DND-41 (cell line): ENCODE measurements at places on chromosomes 5 and 9.

DNA sequence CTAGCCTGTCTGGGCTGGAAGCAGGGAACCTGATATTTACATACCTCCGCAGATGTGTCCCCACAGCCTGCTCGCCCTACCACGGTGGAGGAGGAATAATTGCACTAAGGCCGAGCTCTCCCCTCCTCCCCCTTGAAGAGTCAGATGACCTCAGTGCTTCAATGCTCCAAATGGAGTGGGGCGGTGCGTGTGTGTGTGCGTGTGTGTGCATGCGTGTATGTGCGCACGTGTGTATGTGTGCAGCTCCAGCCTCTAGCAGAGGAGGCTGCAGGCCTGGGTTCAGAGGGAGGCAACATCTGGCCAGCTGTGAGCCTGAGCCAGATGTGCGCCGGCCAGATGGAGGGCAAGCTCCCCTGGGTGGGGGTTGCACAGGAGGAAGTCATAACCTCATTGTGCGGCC lies 90.5 kb downstream of the NRG2 start:
- DNase-seq, result no peak

DNA sequence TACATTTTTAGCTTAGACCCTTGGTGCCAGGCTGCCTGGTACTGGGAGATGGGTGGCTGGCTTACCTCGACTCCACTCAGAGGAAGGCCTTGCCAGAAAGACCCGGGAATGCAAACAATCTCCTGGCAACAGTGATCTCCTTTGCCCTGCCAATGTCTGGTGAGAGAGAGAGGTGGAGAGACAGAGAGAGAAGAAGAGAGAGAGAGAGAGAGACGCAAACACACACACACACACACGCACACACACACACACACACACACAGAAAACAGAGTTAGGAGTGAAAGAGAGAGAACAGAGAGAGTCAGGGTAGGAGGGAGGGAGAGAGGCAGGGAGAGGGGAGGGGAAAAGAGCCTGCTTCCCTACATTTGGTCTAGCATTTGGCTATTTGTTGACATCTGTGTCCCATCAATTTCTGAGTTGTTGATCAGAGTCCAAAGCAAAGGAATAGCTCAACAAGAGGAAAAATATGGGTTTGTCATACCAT lies 181.6 kb upstream of the MAP1B start:
- no peak for DNase-seq

GRCh38 chr5:62093976-62094375 lies 212.0 kb upstream of the KIF2A start:
- no peak for DNase-seq

DNA sequence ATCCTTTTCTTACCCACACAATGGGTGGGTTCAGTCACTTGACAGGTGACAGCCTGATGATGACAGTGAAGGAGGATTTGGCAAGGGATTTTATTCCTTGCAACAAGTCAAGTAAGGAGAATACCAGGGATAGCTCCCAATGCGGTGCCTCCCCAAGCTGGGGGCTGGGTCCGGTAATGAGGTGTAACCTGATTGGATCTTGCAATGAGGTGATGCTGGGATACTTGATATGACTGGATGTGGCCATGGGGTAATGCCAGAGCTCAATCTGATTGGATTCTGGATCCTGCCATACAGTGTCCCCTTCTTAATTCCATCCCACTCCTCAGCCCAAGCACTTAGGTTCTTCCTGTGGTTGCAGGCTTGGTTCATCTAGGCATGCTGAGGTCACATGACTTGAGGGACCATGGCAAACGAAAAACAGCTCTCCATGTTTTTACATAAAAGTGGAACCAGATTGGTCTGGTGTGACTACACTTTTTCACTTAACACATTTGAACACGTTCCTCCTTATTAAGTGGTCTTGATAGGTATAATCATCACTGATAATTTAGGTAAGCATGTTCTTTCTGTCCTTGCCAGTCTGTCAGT lies 181.1 kb downstream of the PDZD2 start:
- DNase-seq, result no peak
